ENCODE measurements at places on chromosomes 11 and 22. TPM values are rescaled to one million over a fixed set of nuclear protein-coding genes. Genes with fewer than 3 reads are reported as not detected.

- H3K4me1 ChIP-seq: no peaks in the 10 kb centered on the region
- H3K27me3 ChIP-seq: peaks cover 46% of the 10 kb centered on the region
- no peak overlapping the region for H3K4me3 ChIP-seq
- DNase-seq: no peak
These were observed 18.2 kb downstream of the TEAD1 start for GRCh38 chr11:12692229-12693075.

DNA sequence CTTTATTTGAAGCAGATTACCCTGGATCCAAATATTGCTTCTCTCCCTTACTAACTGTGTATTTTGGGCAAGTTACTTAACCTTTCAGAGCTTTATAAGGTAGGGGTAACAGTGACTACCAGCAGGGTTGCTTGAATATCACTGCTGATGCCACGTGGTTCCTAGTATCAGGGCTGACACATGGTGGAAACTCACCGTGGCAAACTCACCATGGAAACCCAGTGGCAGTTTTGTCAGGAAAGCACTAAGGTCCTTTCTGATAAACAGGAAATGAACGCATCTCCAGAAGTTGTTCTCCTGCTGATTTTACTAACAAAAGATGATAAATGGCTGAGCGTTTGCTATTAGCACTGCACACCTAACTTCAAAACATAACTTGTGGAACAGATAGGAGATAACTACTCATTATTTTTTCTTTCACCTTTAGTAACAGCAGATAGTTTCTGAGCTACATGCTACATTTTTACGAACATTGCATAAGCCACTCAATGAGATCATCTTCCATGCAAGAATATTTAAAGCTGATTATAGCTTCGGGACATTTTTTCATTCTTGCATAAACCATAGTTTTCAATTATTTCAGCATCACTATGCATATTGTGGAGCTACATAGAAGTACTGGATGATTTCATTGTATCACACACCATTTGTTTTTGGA, 59.7 kb upstream of the RAG2 start:
- DNase-seq: no peak
- H3K27ac ChIP-seq: no peak overlapping the region
- H3K27me3 ChIP-seq: peaks cover 7% of the 10 kb centered on the region
- no peaks in the 10 kb centered on the region for H3K36me3 ChIP-seq
- H3K4me3 ChIP-seq: no peak overlapping the region

OR8D1 gene
- total RNA-seq: not detected

- no peak for DNase-seq
- H3K36me3 ChIP-seq: no peaks in the 10 kb centered on the region
- H3K27ac ChIP-seq: no peak overlapping the region
- H3K4me1 ChIP-seq: peaks cover 7% of the 10 kb centered on the region
- no peak overlapping the region for H3K4me3 ChIP-seq
These were observed 95.5 kb downstream of the CEP164 start for GRCh38 chr11:117423046-117423575.

DNA sequence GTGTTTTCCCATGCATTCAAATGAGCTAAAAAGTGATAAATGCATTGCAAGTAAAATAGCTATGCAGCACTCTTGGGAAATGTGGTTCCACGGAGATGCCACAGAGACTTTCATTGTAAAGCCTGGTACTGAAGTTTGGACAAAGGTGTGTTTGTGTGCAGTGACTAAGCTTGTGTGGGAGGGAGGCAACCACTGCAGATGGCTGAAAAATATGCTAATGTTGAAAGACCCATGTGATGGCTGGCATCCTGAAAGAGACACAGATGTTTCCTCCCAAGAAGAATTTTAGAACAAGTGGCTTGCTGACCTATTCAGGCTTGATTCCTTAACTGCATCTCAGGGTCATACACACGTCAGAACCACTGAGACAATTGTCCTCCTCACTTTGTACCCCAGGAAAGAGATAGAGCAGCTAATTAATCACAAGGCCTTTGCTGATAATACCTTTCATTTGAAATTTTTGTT, 73.8 kb downstream of the FAM76B start:
- H3K36me3 ChIP-seq: peaks cover 3% of the 10 kb centered on the region
- H3K27ac ChIP-seq: peak overlapping the region; percentile 95
- peak; percentile 39 for DNase-seq
- H3K4me1 ChIP-seq: peaks cover 92% of the 10 kb centered on the region

GRCh38 chr11:128294671-128295050, 292.7 kb downstream of the ETS1 start:
- peaks cover 98% of the 10 kb centered on the region for H3K4me1 ChIP-seq
- H3K27me3 ChIP-seq: no peaks in the 10 kb centered on the region
- peak overlapping the region; percentile 99 for H3K27ac ChIP-seq
- H3K36me3 ChIP-seq: no peaks in the 10 kb centered on the region
- peak overlapping the region; percentile 40 for H3K4me3 ChIP-seq

DNA sequence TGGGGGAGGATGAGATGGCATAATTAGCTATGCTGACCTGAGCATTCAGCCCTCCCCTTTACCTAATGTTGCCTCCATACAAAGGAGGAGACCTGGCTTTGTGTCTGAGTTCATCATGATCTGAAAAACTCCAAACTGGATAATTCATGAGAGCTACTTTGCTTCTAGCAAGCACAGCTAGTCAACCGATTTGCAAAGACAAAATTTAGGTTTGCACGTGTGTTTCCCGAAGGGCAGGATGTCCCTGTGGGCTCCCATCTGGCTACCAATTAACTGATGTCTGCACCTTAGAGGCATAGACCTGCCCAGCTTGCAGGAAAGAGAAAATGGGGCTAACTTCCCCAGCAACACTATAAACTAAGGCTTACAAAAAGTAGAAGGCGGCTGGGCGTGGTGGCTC, 42.2 kb upstream of the POU2AF1 start:
- no peak overlapping the region for H3K4me3 ChIP-seq
- H3K27ac ChIP-seq: peak overlapping the region; percentile 70
- no peaks in the 10 kb centered on the region for H3K27me3 ChIP-seq
- peaks cover 73% of the 10 kb centered on the region for H3K4me1 ChIP-seq

ADM2 gene
- 5.1 TPM for total RNA-seq

GRCh38 chr11:125308246-125308645, 143.7 kb downstream of the PKNOX2 start:
- no peak for DNase-seq
- no peaks in the 10 kb centered on the region for H3K4me1 ChIP-seq
- H3K4me3 ChIP-seq: no peak overlapping the region

USP28 gene
- 39.6 TPM for total RNA-seq

DNA sequence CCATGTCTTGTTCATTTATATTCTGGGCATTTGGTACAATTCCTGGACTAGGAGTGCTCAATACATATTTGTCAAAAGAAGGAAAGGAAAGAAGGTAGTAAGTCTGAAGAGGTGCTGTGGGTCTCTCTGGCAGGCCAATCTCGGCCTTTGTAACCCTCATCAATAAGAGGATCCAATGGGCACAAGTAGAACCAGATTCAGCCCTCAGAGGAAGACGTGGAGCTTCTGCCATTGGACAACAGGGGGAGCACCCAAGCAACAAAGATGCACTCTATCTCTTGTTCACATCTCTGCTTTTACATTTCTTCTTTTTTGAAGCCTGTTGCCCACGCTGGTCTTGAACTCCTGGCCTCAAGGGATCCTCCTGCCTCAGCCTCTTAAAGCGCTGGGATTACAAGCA, 2.2 kb upstream of the VPS11 start:
- peaks cover 23% of the 10 kb centered on the region for H3K36me3 ChIP-seq
- H3K4me3 ChIP-seq: peak overlapping the region; percentile 32
- H3K4me1 ChIP-seq: peaks cover 34% of the 10 kb centered on the region
- no peaks in the 10 kb centered on the region for H3K27me3 ChIP-seq

Measured in activated B cell treated with CpG ODN at 0.5 μM for 24 hours (primary cell).